ENCODE measurements at places on chromosomes 12 and 14. TPM values are rescaled to one million over a fixed set of nuclear protein-coding genes. Genes with fewer than 3 reads are reported as not detected.

GRCh38 chr12:126907900-126908764 is 1358.8 kb upstream of the TMEM132C start:
- H3K27me3 ChIP-seq = peaks cover 15% of the 10 kb centered on the region
- no peaks in the 10 kb centered on the region for H3K36me3 ChIP-seq
- peak; percentile 28 for DNase-seq
- no peak overlapping the region for H3K4me3 ChIP-seq
- no peak overlapping the region for H3K27ac ChIP-seq
- no peaks in the 10 kb centered on the region for H3K4me1 ChIP-seq

DNA sequence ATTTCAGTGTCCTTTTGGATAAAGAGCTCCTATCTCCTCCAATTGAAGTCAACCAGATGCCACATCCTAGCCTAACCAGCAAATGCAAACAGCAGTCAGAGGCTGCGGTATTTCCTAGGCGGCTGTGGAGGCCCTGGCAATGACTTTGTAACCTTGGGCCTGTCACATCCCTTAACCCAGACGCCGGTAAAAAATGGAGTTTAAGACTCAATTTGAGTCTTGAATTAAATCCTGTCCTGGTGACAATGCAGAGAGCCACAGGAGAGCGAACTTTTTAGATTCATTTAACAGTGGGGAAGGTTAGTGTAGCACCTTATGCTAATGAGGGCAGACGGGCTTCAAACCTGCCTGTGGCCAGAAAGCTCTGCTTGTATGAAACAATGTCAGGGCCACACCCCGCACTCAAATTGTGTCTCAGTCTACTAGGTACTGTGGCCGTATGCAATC is 1.3 kb downstream of the C12orf75 start:
- peak; percentile 50 for DNase-seq
- H3K27ac ChIP-seq = peak overlapping the region; percentile 80
- H3K36me3 ChIP-seq = peaks cover 3% of the 10 kb centered on the region
- peak overlapping the region; percentile 78 for H3K4me3 ChIP-seq

The STYX gene
- 13.1 TPM for total RNA-seq

DNA sequence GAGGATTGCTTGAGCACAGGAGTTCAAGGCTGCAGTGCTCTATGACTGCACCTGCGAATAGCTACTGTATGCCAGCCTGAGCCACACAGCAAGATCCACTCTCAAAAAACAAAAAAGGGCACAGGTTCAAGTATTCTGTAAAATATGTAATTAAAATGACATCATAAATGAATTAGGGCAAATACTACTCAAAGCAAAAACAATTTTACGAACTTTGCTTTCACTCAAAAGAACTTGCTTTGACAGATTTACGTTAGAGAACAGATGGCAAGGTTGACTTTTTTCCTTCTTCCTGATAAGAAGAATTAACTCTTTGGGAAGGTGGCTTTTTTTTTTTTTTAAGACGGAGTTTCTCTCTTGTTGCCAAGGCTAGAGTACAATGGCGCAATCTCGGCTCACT is 44.0 kb upstream of the EAPP start:
- DNase-seq = no peak
- no peaks in the 10 kb centered on the region for H3K4me1 ChIP-seq
- H3K36me3 ChIP-seq = peaks cover 39% of the 10 kb centered on the region
- H3K27me3 ChIP-seq = no peaks in the 10 kb centered on the region
- no peak overlapping the region for H3K27ac ChIP-seq

GRCh38 chr14:66359500-66359899 is 126.7 kb upstream of the CCDC196 start:
- H3K27me3 ChIP-seq = no peaks in the 10 kb centered on the region
- no peak overlapping the region for H3K4me3 ChIP-seq
- H3K36me3 ChIP-seq = no peaks in the 10 kb centered on the region
- no peak overlapping the region for H3K27ac ChIP-seq
- peak; percentile 23 for DNase-seq

GRCh38 chr12:1357711-1358110 is 236.7 kb downstream of the FBXL14 start:
- H3K27me3 ChIP-seq = no peaks in the 10 kb centered on the region
- H3K36me3 ChIP-seq = no peaks in the 10 kb centered on the region
- H3K4me1 ChIP-seq = no peaks in the 10 kb centered on the region
- DNase-seq = no peak

DNA sequence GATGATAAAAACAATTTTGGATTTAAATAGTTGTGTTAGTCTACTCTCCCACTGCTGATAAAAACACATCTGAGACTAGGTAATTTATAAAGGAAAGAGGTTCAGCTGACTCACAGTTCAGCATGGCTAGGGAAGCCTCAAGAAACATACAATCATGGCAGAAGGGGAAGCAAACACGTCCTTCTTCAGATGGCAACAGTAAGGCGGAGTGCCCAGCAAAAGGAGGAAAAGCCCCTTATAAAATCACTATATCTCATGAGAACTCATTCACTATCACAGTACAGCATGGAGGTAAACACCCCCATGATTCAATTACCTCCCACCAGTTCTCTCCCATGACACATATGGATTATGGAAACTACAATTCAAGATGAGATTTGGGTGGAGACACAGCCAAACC is 632.1 kb downstream of the SLC16A7 start:
- no peaks in the 10 kb centered on the region for H3K36me3 ChIP-seq
- DNase-seq = no peak
- no peak overlapping the region for H3K4me3 ChIP-seq

DNA sequence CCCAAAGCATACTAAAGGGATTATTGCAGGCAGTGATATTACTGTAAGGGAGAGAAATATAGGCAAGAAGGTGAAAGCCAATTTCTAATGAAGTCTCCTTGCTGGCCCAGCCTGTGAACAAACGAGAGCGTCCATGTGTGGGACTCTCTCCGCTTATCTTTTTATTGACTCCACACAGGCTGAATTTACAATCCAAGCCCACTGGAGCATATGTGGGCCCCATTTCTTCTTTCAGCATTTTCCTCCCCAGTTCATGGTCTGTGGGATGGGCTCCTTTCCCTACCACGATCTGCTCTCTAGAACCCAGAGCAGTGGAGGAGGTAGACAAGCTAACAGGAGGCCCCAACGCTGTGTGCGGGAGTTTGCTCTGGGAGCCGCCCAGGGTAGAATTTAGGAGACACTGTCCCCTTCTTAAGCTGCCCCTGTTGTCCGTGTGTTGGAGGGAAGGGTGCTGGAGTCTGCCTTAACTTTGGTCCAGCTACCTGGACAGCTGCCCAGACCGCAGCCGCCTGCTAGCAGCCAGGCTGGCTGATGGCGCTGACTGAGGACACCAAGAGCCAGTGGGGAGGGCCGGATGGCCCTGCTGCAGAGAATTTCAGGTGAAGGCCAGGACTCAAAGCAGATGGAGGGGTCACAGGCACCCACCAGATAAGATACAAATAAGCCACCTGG is 3.2 kb upstream of the HOXC11 start:
- H3K4me3 ChIP-seq = no peak overlapping the region
- peaks cover 27% of the 10 kb centered on the region for H3K4me1 ChIP-seq
- H3K27ac ChIP-seq = no peak overlapping the region
- peaks cover 87% of the 10 kb centered on the region for H3K27me3 ChIP-seq
- DNase-seq = no peak

GRCh38 chr14:47929334-47929733 is 253.9 kb upstream of the MDGA2 start:
- H3K4me3 ChIP-seq = no peak overlapping the region
- DNase-seq = no peak
- H3K27me3 ChIP-seq = no peaks in the 10 kb centered on the region
- no peak overlapping the region for H3K27ac ChIP-seq
- no peaks in the 10 kb centered on the region for H3K36me3 ChIP-seq

The NXPH4 gene
- total RNA-seq = 0.51 TPM

DNA sequence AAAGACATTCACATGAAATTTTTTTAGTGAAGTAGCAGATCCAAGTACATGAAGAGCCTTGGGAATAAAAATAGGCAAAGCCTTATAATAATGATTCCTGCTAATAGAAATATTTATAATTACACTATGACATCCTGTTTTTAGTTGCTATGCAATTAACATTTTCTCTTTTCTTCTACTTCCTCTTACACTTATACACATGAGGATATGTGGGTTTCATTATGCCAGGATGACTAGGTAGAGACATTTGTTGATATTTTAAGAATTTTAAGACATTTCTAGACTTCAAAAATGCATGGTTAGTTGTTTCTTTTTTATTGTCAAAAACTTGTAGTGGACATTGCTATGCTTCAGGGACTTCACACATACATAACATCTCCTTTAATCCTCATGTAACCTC is 326.8 kb downstream of the SYT1 start:
- no peak overlapping the region for H3K27ac ChIP-seq
- no peak overlapping the region for H3K4me3 ChIP-seq
- H3K27me3 ChIP-seq = no peaks in the 10 kb centered on the region
- no peaks in the 10 kb centered on the region for H3K36me3 ChIP-seq

The PLCZ1 gene
- total RNA-seq = not detected

The CCDC197 gene
- total RNA-seq = 0.34 TPM

The AMHR2 gene
- not detected for total RNA-seq

The HOXC6 gene
- total RNA-seq = not detected

- no peak for DNase-seq
- peaks cover 7% of the 10 kb centered on the region for H3K36me3 ChIP-seq
- peaks cover 5% of the 10 kb centered on the region for H3K4me1 ChIP-seq
- peak overlapping the region; percentile 55 for H3K27ac ChIP-seq
- no peaks in the 10 kb centered on the region for H3K27me3 ChIP-seq
Measured at GRCh38 chr14:65346895-65347294, 65.6 kb upstream of the FUT8 start.

The MYH7 gene
- total RNA-seq = 0.07 TPM

GRCh38 chr12:70221626-70222025 is 21.6 kb upstream of the CNOT2 start:
- no peak overlapping the region for H3K27ac ChIP-seq
- H3K4me1 ChIP-seq = peaks cover 2% of the 10 kb centered on the region
- DNase-seq = no peak
- H3K36me3 ChIP-seq = no peaks in the 10 kb centered on the region

The TAS2R31 gene
- 1.6 TPM for total RNA-seq

DNA sequence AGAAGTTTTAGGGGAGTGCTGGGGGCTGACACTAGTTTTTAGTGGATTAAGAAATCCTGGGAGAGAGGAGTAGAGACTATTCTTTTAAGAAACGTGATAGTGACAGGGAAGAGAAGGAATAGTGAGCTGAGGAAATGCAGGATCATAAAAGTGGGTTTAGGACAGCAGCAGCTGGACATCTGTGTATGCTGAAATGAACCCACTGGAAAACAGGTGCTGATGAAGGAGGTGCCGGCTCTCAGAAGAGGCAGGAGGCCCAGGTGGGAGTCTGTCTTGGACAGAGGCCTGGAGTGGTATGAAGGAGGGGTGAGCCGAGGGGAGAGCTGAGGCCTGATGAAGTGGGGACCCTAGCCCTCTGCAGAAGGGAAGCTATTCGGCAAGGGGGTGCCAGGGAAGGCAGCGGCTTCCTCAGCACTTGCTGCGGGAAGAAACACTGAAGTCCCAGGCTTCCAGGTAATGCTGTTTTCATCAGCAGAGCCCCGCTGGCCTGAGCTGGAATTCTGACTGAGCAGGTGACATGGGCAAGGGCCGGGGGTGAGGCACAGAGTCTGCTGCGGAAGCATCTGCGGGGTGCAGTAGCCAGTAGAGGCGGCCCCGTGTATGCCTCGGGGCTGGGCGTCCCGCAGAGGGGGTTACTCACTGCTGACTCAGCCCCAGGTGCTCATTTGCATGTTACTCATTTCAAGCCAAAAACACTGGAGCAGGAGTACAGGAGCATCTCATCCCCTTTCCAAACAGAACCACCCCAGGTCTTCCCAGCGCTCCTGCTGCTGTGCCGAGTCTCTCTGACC is 89.7 kb downstream of the TMCC3 start:
- peaks cover 25% of the 10 kb centered on the region for H3K27me3 ChIP-seq
- H3K4me1 ChIP-seq = peaks cover 8% of the 10 kb centered on the region
- no peak overlapping the region for H3K4me3 ChIP-seq
- H3K36me3 ChIP-seq = no peaks in the 10 kb centered on the region
- DNase-seq = peak; percentile 61
- H3K27ac ChIP-seq = no peak overlapping the region

The KLRK1 gene
- not detected for total RNA-seq

DNA sequence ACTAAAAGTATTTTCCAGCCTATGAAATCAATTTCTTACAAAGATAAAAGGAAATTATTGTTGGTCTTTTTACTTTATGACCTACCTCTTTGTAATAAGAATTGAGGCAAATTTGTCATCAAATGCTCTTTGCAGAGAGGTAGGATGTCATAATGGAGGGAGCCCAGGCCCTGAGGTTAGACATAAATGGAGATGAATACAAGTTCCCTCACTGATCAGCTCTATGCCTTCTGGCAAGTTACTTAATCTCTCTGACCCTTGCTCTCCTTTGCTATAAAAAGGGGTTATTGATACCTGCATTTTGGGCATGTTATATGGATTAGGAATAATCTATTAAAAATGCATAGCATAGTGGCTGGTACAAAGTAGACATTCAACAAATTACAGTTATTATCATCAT is 146.9 kb upstream of the KRR1 start:
- no peak overlapping the region for H3K4me3 ChIP-seq
- no peaks in the 10 kb centered on the region for H3K36me3 ChIP-seq

The CACNA2D4 gene
- total RNA-seq = 7.2 TPM

GRCh38 chr12:20482491-20483054 is 114.2 kb downstream of the PDE3A start:
- H3K27me3 ChIP-seq = no peaks in the 10 kb centered on the region
- no peak overlapping the region for H3K27ac ChIP-seq
- no peak for DNase-seq
- H3K4me3 ChIP-seq = no peak overlapping the region
- no peaks in the 10 kb centered on the region for H3K36me3 ChIP-seq

The RD3L gene
- total RNA-seq = not detected

- no peak for DNase-seq
- no peaks in the 10 kb centered on the region for H3K27me3 ChIP-seq
- no peak overlapping the region for H3K27ac ChIP-seq
- no peaks in the 10 kb centered on the region for H3K36me3 ChIP-seq
- H3K4me1 ChIP-seq = no peaks in the 10 kb centered on the region
- no peak overlapping the region for H3K4me3 ChIP-seq
Measured at GRCh38 chr12:94930216-94930654, 73.3 kb downstream of the NDUFA12 start.

- DNase-seq = peak; percentile 39
- no peaks in the 10 kb centered on the region for H3K27me3 ChIP-seq
- no peaks in the 10 kb centered on the region for H3K36me3 ChIP-seq
- no peak overlapping the region for H3K4me3 ChIP-seq
Measured at GRCh38 chr14:68637106-68638021, 155.5 kb downstream of the ZFP36L1 start.

- peaks cover 35% of the 10 kb centered on the region for H3K4me1 ChIP-seq
- peaks cover 51% of the 10 kb centered on the region for H3K36me3 ChIP-seq
- H3K4me3 ChIP-seq = peak overlapping the region; percentile 97
- DNase-seq = peak; percentile 85
- no peaks in the 10 kb centered on the region for H3K27me3 ChIP-seq
- H3K27ac ChIP-seq = peak overlapping the region; percentile 96
Measured at GRCh38 chr12:113184098-113184899, 979 bp downstream of the DDX54 start.

The PXN gene
- total RNA-seq = 74.5 TPM

- DNase-seq = no peak
- no peak overlapping the region for H3K27ac ChIP-seq
- no peaks in the 10 kb centered on the region for H3K4me1 ChIP-seq
- H3K36me3 ChIP-seq = no peaks in the 10 kb centered on the region
Measured at GRCh38 chr12:103308396-103308795, 187.4 kb downstream of the C12orf42 start.
